Stimulated activated CD4-positive, alpha-beta T cell treated with anti-CD3 and anti-CD28 coated beads, Interleukin-1b, Interleukin-23, amount 100 ng/mL, for 1 hour (primary cell): ENCODE measurements at places on chromosomes 4 and X.
A peak's percentile ranks its signal among the peaks of the same experiment; 100 is the strongest.

DNA sequence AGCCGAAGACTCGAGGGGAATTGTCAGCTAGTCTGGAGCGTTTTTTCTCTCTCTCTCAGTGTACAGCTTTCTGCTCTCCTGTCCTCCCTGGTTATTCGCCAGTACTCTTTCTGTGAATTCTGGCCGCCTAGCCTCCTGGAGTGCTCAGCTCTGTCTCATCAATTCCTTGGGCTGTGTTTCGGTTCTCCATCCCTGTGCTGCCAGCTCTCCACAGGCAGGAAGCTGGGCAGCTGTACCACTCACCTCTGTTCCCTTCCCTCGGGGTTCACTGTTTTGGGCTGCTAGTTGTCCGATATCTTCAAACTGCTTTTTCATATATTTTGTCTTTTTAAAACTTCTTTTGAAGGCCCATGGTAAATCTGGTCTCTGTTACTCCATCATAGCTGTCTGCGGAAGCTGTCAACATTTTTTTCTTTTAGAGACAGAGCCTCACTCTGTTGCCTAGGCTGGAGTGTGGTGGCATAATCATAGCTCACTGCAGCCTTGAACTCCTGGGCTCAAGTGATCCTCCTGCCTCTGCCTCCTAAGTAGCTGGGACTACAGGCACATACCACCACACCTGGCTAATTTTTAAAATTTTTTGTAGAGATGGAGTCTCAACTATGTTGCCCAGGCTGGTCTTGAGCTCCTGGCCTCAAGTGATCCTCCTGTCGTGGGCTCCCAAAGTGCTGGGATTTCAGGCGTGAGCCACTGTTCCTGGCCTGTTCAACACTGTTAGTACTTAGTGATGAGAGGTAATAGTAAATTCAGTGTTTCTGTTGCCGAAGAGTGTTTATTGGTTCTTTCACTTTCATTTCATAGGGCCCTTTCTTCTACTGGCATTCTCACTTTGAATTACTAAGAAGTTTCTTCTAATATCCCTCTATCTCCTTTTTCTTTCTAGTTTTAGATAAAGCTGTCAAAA lies 18.6 kb downstream of the ZCCHC4 start:
- no peak for DNase-seq

GRCh38 chrX:119852382-119853353 lies at the start of gene UPF3B:
Gene UPF3B (minus strand): TSS chrX:119852963. CDS start chrX:119852928, 35 bp downstream.
- DNase-seq, result peak; percentile 86

DNA sequence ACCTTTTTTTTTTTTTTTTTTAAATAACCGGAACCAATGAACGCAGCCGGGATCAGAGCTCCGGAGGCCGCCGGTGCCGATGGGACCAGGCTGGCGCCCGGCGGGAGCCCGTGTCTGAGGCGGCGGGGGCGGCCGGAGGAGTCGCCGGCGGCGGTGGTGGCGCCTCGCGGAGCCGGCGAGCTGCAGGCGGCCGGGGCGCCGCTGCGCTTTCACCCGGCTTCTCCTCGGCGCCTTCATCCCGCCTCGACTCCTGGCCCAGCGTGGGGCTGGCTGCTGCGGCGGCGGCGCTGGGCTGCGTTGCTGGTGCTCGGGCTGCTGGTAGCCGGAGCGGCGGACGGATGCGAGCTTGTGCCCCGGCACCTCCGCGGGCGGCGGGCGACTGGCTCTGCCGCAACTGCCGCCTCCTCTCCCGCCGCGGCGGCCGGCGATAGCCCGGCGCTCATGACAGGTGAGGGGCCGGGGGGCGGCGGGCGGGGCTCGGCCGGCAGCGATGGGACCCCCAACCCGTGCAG lies 337 bp downstream of the STIM2 start:
- DNase-seq, result no peak

- no peak for DNase-seq
Measured at GRCh38 chr4:40846532-40846931, 96.8 kb downstream of the NSUN7 start.

GRCh38 chr4:683982-684622 lies 4.8 kb downstream of the SLC49A3 start:
- no peak for DNase-seq

GRCh38 chr4:87406462-87406861 lies 15.5 kb upstream of the HSD17B11 start:
- no peak for DNase-seq

DNA sequence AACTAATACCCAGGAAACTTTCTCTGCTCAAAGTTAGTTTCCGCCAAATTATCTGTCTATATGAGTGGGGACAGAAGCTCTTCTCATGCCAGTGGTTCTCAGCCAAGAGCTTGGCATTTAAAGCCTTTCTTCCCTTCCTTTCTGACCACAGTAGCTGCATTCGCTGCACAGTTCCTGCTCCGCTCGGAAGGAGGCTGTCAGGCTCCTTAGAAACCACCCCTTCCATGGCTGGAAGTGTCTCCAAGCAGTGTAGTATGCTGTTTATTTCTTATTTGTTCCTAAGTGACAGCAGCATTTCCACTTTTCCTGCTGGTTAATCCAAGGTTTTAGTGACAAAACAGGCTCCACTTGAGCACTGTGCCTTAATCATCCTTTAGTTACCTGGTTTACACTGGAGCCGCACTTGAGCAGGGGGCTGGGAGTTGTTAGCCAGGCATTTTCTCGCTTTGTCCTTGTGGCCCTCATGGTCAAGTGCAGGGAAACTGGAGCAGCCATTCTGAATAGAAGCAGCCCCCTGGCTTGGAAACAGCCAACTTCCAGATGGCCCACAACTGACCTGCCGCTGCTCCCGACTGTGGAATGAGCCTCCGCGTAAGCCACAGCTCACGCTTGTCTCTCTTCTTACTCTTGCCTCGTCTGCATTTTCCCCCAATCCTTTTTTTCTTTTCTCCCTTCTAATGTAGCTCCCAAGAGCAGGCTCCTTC lies 739.4 kb upstream of the TENM3 start:
- DNase-seq, result no peak

- DNase-seq, result no peak
Measured at GRCh38 chr4:76781698-76782595, 116.0 kb downstream of the SOWAHB start.
